Ureter (tissue), 1 donor: ENCODE measurements at places on chromosomes 12 and 14.

DNA sequence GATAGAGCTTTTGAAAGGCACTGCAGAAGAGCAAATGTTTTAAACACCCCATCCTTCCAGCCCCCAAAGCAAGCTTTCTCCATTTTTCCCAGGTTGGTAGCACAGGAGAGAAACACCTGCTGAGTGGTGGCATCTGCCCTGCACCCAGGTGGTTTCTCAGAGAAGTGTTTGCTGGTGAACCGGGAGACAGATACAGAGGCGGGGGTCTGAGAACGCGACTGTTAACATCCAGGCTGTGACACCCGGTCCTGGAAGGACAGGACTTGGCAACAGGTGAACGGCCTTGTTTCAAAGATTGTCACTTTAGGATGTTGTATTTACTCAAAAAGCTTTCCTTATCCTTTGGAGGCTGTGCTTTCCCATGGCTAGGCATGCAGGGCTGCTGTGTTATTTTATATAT, 18.5 kb downstream of the MMAB start:
- no peak for DNase-seq

DNA sequence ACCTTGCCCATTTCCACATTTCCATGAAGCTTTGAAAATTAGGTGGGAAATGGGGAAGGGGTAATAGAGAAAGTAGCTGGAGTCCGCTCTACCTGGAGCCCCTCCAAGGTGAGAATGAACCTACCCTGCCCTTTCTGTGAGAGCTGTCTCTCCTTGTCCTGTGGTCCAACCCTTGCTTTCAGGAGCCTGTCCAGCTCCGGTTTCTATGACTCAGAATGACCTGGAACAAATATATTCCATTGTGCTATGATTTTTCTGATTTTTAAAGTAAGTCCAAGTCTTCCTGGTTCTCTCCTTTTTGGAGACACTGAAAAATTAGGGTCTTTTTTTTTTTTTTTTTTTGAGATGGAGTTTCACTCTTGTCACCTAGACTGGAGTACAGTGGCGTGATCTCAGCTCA, 89.1 kb upstream of the VASH1 start:
- no peak for DNase-seq

DNA sequence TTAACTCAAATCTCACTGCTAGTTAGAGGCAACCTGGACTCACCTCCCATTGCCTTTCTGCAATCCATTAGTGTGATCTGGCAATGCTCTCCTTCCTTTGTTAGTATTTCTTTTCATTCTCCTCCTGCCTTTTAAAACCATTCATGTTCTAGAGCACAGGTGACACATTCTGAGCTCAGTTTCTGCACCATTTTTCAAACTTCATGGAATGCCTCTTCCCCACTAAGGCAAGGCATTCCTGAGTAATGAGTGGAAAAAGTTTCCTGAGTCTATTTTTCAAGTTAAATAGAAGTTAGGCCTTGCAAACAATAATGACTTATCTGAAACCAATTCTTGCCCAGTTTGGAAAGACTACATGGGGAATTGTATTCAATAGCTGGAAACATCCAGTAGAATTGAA, 1001.8 kb downstream of the BCL11B start:
- DNase-seq = no peak

- no peak for DNase-seq
Observed at GRCh38 chr12:30830751-30831150, 76.0 kb upstream of the CAPRIN2 start.

GRCh38 chr12:29088611-29089219, 60.4 kb upstream of the FAR2 start:
- DNase-seq = no peak
